ENCODE measurements at places on chromosomes 4 and X.

DNA sequence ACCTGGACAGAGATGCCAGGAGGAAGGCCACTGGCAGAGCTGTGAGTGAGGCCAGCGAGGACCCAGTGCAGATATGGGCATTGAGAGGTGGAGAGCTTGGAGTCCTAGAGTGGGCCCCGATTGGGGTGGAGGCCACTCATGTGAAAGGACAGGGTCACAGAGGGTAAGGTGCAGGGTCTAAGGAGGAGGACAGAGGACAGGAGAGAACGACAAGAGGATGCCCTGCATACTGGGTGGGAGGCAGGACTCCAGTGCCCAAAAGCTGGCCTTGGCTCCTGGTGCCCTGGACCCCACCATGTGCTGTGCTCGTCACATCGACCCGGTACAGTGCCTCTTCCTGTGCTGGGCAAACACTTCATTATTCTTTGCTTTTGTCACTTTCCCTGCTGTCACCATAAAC is 66.7 kb downstream of the NAT8L start:
- H3K27ac ChIP-seq = no peak overlapping the region
- no peaks in the 10 kb centered on the region for H3K27me3 ChIP-seq
- no peaks in the 10 kb centered on the region for H3K4me1 ChIP-seq
- H3K36me3 ChIP-seq = peaks cover 4% of the 10 kb centered on the region

- no peak overlapping the region for H3K4me3 ChIP-seq
- DNase-seq = no peak
- peaks cover 30% of the 10 kb centered on the region for H3K4me1 ChIP-seq
- no peaks in the 10 kb centered on the region for H3K27me3 ChIP-seq
- peak overlapping the region; percentile 40 for H3K27ac ChIP-seq
- H3K36me3 ChIP-seq = no peaks in the 10 kb centered on the region
Observed at GRCh38 chrX:7215842-7216241, 67.9 kb upstream of the PUDP start.

DNA sequence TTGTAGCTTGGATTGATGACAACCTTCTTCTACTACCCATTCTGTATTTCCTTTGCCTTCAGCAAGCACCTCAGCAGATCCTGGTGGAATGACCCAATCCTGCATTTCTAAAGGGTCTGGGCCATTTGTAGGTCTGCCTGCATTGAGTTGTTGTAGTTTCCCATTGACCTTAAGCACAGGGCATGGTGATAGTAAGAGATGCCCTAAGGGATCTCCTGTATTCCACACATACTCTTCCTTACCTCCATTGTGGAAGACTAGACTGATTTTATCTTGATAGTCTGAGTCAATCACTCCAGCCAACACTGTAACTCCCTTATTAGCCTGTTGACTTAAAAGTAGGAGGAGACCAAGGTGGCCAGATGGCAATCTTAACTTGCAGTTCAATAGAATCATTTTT is 184.5 kb downstream of the GRIA2 start:
- no peak overlapping the region for H3K27ac ChIP-seq
- no peak for DNase-seq
- no peaks in the 10 kb centered on the region for H3K36me3 ChIP-seq
- no peaks in the 10 kb centered on the region for H3K4me1 ChIP-seq
- no peak overlapping the region for H3K4me3 ChIP-seq
- H3K27me3 ChIP-seq = peaks cover 2% of the 10 kb centered on the region

DNA sequence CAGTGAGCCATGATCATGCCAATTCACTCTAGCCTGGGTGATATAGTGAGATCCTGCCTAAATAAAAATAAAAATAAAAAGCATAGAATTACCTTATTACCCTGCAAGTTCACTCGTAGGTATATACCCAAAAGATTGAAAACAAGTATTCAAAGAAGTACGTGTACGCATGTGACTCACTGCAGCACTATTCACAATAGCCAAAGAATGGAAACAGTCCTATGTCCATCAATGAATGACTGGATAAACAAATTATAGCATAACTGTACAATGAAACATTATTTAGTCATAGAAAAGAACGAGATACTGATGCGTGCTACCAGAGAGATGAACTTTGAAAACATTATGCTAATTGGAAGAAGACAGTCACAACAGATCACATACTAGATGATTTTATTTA is 204.6 kb upstream of the DIAPH2 start:
- no peaks in the 10 kb centered on the region for H3K27me3 ChIP-seq
- H3K4me3 ChIP-seq = no peak overlapping the region
- no peak for DNase-seq
- H3K4me1 ChIP-seq = no peaks in the 10 kb centered on the region
- H3K27ac ChIP-seq = no peak overlapping the region

- DNase-seq = no peak
- no peaks in the 10 kb centered on the region for H3K27me3 ChIP-seq
- no peaks in the 10 kb centered on the region for H3K4me1 ChIP-seq
- no peaks in the 10 kb centered on the region for H3K36me3 ChIP-seq
- H3K27ac ChIP-seq = no peak overlapping the region
Observed at GRCh38 chr4:30245140-30245539, 475.0 kb upstream of the PCDH7 start.

DNA sequence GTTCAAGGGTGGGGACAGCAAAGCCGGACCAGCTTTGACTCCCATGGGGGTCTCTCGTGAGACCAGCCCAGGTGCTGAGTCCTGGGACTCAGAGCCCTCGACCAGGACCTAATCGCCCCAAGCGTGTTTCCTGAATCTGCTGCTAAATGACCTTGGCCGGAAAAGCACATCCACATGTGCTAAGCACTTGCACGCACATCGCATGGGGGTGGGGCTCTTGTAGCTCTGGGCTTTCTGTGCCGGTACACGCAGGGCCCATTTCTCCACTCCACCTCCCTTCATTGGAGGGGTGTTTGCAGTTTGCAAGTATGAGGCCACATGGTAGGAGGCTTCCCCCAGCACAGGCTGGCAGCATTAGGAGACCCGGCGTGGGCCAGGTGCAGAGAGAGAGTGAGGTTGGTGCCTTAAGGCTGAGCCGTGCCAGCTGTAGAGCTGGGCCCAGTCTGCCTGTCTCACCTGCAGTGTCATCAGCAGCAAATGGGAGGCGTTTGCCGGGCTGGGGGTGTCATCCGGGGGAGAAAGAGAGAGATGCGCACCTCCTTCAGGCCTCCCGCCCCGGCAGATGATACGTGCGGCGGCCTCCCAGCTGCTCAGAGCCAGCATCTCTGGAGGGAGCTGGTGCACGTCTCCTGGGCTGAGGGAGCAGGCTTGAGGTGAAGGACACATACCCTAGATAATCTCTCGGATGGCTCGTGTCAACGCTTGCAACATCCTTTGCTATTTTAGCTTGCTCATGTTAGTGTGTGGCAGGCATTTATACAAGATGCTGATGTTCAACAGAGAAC is 45.2 kb upstream of the CLCN4 start:
- H3K4me3 ChIP-seq = no peak overlapping the region
- H3K36me3 ChIP-seq = no peaks in the 10 kb centered on the region
- H3K4me1 ChIP-seq = peaks cover 15% of the 10 kb centered on the region
- no peaks in the 10 kb centered on the region for H3K27me3 ChIP-seq

All from glutamatergic neuron (in vitro differentiated cells).